Transverse colon (tissue), 4 donors: ENCODE measurements at places on chromosomes 13 and 19. TPM values are rescaled to one million over a fixed set of nuclear protein-coding genes. Genes with fewer than 3 reads are reported as not detected.

- H3K4me1 ChIP-seq: no peaks in the 10 kb centered on the region
- H3K27me3 ChIP-seq: no peaks in the 10 kb centered on the region
- H3K36me3 ChIP-seq: no peaks in the 10 kb centered on the region
- H3K4me3 ChIP-seq: no peak overlapping the region
- H3K27ac ChIP-seq: peak overlapping the region; percentile 41
Observed at GRCh38 chr19:42468273-42468796, 25.6 kb upstream of the CXCL17 start.

CBY2 gene
- not detected for total RNA-seq

DNA sequence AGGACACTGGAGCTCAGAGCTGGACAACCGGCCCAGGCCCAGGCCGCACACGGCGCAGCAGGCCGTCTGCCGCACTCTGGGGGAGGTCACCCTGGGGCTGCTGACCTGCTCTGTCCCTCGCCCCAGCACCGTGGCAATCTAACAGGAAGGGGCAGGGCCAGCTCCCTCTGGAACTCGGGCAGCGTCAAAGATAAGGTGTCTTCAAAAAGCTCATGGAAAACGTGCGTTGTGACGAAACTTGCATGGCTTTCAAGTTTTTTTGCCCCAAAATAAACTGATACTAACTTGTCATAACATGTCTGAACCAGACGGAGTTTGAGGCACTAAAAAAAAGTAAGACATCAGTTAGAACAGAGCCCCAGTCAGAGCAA, 12.2 kb upstream of the ATP8B3 start:
- no peak overlapping the region for H3K27ac ChIP-seq
- H3K4me3 ChIP-seq: no peak overlapping the region
- H3K4me1 ChIP-seq: no peaks in the 10 kb centered on the region
- H3K36me3 ChIP-seq: peaks cover 26% of the 10 kb centered on the region

ACTMAP gene
- total RNA-seq: 8.3 TPM

GRCh38 chr19:12748489-12748888, 3.1 kb upstream of the BEST2 start:
- H3K36me3 ChIP-seq: peaks cover 3% of the 10 kb centered on the region
- no peaks in the 10 kb centered on the region for H3K4me1 ChIP-seq
- H3K27me3 ChIP-seq: peaks cover 19% of the 10 kb centered on the region
- peak overlapping the region; percentile 57 for H3K27ac ChIP-seq
- H3K4me3 ChIP-seq: no peak overlapping the region

KLK4 gene
- not detected for total RNA-seq

PRR36 gene
- total RNA-seq: not detected

MFSD12 gene
- total RNA-seq: 61.7 TPM

PLIN4 gene
- 33.7 TPM for total RNA-seq

GRCh38 chr13:99911965-99912566, 59.5 kb downstream of the ZIC5 start:
- no peak overlapping the region for H3K27ac ChIP-seq
- DNase-seq: no peak
- H3K4me1 ChIP-seq: no peaks in the 10 kb centered on the region
- H3K36me3 ChIP-seq: no peaks in the 10 kb centered on the region
- H3K4me3 ChIP-seq: no peak overlapping the region

- no peaks in the 10 kb centered on the region for H3K27me3 ChIP-seq
- H3K36me3 ChIP-seq: no peaks in the 10 kb centered on the region
Observed at GRCh38 chr13:29754473-29754806, 96.0 kb downstream of the UBL3 start.

UPF3A gene
- 49.7 TPM for total RNA-seq
